ENCODE measurements at places on chromosomes 7 and 10.

DNA sequence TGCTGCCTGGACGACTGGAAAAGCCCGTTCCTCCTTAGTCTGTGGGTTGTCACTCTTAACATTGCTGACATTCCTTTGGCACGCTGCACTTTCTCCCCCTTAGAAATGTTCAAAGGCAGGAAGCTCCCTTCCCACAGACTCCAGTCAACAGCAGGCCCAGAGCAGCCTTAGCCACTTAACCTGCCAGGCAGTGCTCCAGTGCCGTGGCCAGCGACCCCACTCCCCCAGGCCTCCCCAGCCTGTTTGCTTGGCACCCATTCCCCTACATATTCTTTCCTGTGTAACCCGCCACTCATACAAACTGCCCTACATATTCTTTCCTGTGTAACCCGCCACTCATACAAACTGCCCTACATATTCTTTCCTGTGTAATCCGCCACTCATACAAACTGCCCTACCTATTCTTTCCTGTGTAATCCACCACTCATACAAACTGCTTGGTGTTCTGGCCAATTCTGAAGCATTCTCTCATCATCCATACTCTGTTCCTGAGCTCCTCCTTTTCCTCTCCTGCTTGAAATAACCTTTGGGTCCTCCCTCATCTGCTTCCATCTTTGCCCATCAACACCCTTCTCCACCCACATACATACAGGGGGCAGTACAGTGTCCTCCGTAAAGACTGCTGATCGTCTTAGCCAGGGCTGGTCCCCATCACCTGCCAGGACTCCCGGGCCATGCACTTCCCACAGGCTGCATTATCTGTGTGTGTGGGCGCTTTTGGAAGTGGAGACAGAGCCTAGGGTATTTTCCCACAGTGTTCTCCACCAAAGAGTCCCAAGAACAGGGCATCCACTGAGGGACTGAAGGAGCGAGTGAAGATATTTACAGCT is 57.3 kb downstream of the ADARB2 start:
- DNase-seq = no peak

DNA sequence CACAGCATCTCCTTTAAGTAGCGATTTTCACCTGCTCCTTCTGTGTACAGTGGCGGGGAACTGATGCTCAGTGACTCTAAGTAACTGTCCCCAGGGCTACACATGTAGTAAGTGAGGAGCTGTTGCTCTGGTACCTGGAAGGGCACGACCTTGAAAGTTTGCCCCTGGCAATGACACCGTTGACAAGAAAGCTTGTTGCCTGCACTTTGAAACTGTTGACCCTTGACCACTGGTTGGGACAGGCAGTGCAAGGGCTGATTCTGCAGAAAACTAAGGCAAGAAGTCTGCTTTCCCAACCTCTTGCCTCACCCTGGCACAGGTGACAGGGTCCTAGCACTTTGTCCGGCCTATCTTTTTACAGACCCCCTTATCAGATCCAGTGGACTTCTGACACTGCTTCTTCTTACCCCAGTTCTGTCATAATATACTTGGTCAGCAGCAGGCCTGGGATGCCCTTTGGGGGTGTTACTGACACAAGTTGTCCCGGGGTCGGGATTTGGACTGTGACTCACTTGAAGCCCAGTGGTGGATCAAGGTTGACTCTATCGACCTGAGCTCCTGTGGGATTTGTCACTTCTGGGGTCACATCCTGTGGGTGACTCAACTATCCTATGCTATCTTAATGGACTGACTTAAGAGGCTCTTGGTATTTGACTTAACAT is 5.8 kb downstream of the ACSL5 start:
- DNase-seq = peak; percentile 31

DNA sequence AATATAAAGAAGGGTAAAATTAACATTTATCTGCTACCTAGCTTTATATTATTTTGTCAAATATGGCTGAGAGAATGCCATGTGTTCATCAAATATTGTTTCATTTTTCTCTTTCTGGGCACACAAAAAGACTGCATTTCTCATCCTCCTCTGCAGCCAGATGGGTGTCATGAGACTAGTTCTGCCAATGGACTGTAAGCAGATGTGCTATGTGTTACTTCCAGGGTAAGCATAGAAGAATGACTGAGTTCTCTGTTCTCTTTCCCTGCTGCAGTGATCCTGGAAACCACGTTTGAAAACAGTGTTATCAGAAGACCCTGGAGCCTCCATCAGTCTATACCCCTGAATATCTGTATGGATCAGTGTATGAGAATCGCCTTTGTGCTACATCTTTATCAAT is 24.1 kb upstream of the SLK start:
- DNase-seq = no peak

DNA sequence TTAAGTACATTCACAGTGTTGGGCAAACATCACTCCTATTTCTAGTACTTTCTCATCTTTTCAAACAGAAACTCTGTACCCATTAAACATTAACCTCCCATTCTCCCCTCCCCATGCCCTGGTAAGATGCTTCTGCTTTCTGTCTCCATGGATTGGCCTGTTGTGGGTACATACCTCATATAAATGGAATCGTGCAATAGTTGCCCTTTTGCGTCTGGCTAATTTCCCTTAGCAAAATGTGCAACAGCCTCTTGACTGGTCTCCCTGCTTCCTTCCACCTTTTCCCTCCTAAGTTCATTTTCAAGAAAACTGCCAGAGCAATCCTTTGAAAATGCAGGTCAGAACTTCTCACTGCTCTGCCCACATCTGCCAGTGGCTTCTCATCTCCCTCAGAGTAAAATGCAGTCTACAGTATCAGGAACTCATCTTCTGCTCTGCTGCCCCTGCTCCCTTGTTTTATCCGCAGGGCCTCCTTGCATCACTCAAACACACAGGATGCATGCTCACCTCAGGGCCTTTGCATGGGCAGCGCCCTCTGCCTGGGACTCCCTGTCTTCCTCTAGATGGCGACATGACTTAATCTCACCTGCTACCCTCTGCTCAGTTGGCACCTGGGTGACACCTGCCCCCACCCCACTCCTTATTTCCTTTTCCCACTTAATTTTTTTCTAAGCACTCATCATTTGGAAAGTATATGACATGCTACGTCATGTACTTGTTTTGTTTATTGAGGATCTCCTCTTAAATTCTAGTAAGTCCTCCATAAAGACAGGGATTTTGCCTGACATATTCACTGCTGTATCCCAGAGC is 44.3 kb upstream of the ECHDC3 start:
- peak; percentile 48 for DNase-seq

DNA sequence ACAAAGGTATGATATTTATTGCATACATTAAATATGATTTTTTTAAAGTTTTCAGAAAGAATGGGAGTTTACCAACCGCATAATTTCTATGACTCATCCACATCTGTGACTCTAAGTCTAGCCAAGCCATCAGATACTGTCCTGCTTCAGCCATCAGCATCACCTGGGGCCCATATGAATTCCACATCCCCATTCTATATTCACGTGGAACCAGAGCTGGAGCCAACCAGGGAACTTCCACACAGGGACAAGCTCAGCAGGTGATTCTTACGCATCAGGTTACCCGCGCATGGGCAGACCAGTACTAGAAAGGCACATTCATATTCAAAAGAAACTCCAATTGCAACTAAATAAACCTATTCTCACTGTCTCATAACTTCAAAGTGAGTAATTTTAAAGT is 817.7 kb upstream of the IGFBP3 start:
- no peak for DNase-seq

DNA sequence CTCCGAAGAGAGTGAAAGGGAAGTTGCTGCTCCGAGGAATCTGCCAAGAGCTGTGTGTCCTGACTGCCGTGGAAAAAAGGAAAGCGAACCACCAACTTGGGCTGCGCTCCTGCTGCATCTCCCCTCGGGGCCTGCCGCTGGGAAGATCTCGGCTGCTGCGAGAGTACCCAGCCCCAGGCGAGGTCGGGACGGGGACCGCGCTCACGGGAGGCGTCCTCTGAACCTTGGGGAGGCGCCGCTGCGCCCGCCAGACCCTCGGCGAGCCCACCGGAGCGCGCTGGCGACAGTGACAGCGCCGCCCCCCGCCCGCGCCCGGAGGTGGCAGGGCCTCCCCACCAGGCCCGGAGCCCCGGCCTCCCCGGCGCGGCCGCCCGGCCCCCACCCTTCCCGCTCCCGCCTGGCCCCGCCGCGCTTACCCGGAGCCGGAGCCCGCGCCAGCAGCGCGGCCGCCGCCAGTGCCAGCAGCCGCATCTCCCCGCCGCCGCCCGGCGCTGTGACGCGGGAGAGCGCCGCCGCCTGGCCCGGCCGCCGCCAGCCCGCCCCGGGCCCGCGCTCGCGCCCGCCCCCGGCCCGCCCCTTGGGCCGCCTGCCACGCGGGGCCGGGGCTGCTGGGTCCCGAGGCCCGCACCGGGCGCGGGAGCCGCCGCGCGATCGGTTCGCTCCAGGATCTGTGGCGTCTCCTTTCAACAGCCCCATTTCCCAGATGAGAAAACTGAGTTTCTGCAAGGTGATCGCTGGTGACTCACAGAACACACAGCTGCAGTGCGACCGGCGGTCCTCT is at the start of gene VSTM4:
TSS of gene VSTM4 (minus strand) at position 508 of the 781 bp plus-strand sequence. CDS start at position 471, 37 bp downstream.
- no peak for DNase-seq

GRCh38 chr7:17939211-17939605 is 1.1 kb downstream of the SNX13 start:
- DNase-seq = no peak

- no peak for DNase-seq
Observed at GRCh38 chr7:36509962-36510361, 120.3 kb downstream of the ANLN start.

- DNase-seq = no peak
Observed at GRCh38 chr10:103188853-103189252, 4.2 kb downstream of the NT5C2 start.

GRCh38 chr10:114623661-114624294 is 34.3 kb downstream of the ABLIM1 start:
- no peak for DNase-seq

- no peak for DNase-seq
Observed at GRCh38 chr7:2383543-2384274, 19.7 kb upstream of the CHST12 start.

- no peak for DNase-seq
Observed at GRCh38 chr7:149859876-149860275, 13.9 kb upstream of the ATP6V0E2 start.

GRCh38 chr10:29426420-29426819 is 137.6 kb downstream of the LYZL1 start:
- DNase-seq = no peak

- DNase-seq = no peak
Observed at GRCh38 chr10:82544377-82544776, 669.4 kb downstream of the NRG3 start.

GRCh38 chr7:90178679-90179278 is 24.5 kb downstream of the STEAP1 start:
- peak; percentile 72 for DNase-seq

DNA sequence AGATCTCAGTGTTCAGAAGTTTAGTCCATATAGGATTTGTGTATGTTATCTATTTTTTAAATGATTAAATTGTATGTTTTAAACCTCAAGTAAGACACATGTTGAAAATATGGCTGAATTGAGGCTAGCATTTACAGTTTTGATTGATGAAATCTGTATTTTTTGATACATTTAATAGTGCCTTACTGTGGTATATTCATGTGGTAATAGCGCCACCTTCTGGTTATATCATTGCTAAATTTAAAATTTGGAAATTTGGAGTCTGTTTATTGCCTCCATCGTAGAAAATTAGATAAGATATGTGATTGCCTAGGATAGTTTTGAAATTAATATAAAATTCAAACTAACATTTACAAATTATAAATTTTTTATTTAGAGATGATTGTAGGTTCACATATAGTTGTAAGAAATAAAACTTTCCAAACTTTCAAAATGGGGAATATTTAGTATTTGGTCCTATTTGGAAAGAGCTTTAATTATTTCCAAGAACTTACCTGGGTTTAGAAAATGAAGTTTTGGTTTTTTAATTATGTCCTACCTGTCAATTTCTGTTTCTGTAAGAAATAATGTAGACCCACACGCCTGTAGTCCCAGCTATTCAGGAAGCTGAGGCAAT is 19.1 kb upstream of the ARMS2 start:
- no peak for DNase-seq

DNA sequence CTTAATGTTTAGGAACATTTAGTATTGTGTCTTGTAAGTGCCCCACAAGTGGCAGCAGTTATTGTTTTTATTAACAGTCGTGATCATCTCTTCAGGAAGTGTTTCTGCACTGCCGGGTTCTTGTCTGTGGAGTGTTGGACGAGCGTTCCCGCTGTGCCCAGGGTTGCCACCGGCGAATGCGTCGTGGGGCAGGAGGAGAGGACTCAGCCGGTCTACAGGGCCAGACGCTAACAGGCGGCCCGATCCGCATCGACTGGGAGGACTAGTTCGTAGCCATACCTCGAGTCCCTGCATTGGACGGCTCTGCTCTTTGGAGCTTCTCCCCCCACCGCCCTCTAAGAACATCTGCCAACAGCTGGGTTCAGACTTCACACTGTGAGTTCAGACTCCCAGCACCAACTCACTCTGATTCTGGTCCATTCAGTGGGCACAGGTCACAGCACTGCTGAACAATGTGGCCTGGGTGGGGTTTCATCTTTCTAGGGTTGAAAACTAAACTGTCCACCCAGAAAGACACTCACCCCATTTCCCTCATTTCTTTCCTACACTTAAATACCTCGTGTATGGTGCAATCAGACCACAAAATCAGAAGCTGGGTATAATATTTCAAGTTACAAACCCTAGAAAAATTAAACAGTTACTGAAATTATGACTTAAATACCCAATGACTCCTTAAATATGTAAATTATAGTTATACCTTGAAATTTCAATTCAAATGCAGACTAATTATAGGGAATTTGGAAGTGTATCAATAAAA is 22.2 kb downstream of the PLA2G12B start:
- DNase-seq = no peak

DNA sequence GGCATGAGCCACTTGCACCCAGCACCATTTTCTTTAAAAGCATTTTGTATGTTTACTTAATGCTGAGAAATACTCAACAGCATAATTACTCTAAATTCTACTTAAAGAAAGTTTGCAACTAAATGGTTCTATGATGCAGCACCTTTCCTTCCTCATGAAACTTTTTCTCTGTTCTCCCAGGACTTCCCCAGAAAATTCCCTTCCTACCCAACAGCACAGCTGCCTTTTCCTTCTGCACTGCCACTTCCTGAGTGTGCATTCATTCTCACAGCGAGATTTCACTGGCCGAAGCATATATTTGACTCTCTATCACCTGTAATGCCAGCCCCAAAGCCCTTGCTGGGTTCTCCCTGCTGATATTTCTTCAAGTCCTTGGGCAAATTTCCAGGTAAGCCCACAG is 41.5 kb upstream of the DGKI start:
- DNase-seq = no peak

GRCh38 chr10:32163071-32163761 is 107.0 kb upstream of the KIF5B start:
- DNase-seq = no peak

DNA sequence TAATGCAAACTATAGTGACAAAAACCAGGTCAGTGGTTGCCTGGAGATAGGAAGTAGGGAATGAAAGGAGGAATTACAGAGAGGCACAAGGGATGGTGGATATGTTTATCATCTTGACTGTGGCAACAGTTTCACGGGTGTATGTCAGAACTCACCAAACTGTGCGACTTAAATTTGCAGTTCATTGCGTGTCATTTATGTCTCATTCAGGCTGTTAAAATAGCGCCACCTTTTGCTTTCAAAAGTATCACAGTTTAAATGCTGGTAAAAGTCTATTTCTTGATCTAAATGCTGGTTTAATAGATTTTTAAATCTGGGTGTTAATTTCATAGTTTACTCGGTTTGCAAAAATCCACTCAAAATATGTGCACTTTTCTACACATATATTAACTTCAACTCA is 51.0 kb downstream of the PTTG1IP2 start:
- no peak for DNase-seq

All from NK-92 treated with Interleukin-12 subunit alpha and Interleukin-12 subunit beta, amount 100 ng/mL, for 24 hours (cell line).